HFFc6 (cell line): ENCODE measurements at places on chromosomes 1 and 21. TPM values are rescaled to one million over a fixed set of nuclear protein-coding genes. Genes with fewer than 3 reads are reported as not detected.

DNA sequence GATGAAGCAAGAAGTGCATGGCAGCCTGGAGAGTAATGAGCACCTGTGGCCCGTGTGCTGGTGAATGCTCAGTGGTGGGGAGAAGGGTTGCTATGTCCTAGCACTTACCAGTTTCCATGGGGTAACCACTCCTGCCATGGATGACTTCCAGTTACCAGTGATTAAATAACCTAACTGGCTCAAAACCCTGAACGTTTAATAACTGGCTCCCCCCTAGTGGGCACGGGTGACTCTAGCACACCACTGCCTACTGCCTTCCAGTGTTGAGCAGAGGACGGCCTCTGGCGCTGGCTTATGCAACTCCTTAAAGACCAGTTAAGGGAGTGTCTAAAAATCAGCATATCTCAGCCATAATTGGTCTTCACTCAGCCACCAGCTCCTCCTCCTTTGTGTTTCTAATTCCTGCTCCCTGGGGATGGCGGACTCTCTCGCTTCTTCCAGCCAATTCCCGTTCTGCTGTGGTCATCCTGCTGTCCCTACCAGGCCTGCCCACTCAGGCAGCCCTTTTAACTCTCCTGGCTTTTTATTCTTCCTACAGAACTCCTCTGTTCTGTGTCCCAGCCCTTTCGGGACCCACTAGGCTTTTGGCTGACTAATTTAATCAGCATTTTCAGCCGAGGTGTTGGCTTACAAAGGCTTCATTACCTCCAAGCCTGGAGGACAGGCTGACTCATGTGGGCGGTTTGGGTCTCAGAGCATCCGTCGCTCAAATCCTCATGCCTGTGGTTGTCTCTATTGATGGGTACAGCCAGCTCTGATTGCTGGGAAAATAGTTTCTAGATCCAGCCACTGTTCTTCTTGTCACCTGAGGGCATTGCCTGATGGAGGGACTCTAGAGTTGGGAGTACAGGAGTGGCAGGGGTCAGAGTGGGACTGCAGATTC, 332.4 kb downstream of the CAMTA1 start:
- peak; percentile 95 for DNase-seq

DNA sequence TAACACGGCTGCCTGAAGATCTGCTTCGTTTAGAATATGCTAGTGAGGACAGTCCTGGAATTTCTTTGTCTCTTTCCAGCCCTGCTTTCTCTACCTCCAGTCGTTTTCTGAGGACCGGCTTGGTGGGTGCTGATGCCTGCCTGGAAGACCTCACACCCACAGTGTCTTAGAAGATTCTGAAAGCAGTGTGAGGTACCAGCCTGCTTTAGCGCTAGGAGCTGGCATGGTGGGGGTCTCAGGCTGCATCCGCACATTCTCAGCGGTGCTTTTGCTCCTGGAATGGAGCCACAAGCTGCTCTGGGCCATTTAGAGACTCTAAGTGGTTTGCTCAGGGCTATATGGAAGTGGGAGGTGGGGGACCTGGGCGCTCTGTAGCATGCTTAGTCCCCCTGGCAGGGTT, 61.4 kb downstream of the CD247 start:
- no peak for DNase-seq

- no peak for DNase-seq
Measured at GRCh38 chr1:209302779-209303568, 280.5 kb upstream of the CAMK1G start.

DNA sequence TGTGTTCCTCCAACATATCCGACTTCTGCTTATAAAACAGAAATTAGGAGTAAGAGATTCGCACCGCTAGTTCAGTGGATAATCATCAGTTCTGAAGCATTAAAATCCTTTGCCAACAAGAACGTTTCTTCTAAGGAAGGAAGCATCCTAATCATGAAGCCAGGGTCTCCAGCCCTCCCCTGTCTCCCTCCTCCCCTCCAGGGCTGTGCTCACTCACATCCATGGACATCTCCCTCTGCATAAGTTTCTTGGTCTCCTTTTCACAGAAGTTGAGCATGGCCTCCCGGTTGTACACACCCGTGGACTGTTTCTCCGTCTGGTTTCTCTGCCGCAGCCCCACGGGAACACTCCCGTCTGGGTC, 505 bp downstream of the LMOD1 start:
- DNase-seq = no peak

GRCh38 chr1:115194506-115194905, 105.2 kb upstream of the TSPAN2 start:
- no peak for DNase-seq

GRCh38 chr1:62263006-62263813, 56.0 kb downstream of the KANK4 start:
- DNase-seq = no peak

GRCh38 chr1:53511933-53512806, 53.0 kb downstream of the DMRTB1 start:
- DNase-seq = peak; percentile 45

The SPRR1B gene
- total RNA-seq = not detected in 3 replicates

The PAPPA2 gene
- total RNA-seq = 0.36 to 1.5 TPM (median 0.80 TPM) in 3 replicates

DNA sequence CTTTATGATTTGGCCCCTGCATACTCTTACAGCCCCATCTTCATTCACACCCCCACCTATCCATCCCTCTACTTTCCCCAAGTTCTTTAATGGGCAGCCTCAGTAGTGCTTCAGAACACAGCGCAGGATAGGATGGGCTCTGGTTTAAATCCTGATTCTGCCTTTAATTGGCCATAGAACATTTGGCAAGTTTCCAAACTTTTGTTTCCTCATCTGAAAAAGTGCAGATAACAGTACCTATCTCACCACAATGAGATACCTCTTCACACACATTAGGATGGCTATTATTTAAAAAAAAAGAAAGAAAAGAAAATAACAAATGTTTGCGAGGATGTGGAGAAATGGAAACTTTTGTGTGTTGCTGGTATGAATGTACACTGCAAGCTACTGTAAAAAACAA, 142.5 kb upstream of the VANGL1 start:
- DNase-seq = no peak

The LAMB3 gene
- total RNA-seq = 10.0 to 12.4 TPM (median 10.2 TPM) in 3 replicates

DNA sequence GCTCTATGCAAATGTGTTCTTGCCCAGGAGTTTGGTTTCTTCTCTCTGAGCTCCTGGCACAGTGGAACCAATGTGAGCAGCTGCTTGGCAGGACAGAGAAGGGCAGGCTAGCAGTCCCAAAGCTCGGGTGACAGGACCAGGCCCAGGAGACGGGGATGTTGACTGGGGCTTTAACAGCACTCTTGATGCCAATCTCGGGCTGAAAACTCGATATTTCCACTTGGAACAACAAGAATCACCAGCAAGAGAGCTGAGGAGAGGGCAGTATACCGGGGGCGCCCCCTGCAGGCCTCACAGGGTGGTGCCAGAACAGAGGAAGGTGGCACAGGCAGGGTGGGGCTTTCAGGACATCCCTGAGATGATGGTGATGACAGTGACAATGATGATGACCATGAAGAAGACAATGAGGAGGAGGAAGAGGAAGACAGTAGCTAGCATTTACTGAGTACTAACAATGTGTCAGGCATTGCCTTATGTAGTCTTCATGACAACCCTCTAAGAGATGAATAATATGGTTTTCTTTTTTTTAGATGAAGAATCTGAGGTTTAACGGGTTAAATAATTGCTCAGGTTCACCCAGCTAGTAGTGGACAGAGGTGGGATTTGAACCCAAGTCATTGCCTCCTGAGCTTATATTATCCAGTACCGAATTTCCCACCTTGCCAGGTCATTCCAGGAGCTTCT, 2.7 kb upstream of the KCNJ9 start:
- peak; percentile 10 for DNase-seq

The HRNR gene
- not detected in 2 replicates for total RNA-seq

The FCGR3B gene
- not detected in 3 replicates for total RNA-seq

The TSACC gene
- 0.42 to 0.71 TPM in 2 of 3 replicates, not detected in the other for total RNA-seq

DNA sequence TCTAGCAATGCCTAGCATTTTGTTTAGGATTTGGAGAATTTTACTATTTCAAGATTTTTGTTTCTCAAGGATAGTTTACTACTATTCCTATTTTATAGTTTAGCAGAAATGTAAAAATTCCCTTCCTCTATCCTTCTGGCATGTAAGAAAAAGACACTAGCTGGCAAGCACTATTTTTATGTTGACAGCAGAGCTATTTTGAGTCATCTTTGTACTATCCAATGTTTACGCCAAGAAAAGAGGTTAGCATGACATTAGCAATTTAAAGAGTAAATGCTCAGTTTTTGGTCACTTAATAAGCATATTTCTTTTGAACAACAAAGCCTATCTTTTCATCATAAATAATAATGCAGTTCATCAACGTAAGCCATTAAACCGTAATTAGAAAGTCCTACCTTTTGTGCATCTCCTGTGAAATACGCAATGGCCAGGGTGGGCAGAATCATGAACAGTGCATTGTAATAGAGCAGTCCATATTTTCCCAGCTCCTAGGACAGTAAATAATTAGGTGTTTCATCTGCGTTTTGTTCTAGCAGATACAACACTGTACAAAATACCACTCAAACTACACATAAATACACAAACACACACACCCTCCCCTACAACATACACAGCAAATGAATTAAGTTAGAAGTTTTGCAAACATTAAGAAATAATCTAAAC, 12.0 kb downstream of the SLC35D1 start:
- peak; percentile 63 for DNase-seq

The FCRLB gene
- total RNA-seq = 4.3 to 5.9 TPM (median 4.5 TPM) in 3 replicates

The CHAF1B gene
- total RNA-seq = 5.1 to 10.6 TPM (median 9.3 TPM) in 3 replicates

DNA sequence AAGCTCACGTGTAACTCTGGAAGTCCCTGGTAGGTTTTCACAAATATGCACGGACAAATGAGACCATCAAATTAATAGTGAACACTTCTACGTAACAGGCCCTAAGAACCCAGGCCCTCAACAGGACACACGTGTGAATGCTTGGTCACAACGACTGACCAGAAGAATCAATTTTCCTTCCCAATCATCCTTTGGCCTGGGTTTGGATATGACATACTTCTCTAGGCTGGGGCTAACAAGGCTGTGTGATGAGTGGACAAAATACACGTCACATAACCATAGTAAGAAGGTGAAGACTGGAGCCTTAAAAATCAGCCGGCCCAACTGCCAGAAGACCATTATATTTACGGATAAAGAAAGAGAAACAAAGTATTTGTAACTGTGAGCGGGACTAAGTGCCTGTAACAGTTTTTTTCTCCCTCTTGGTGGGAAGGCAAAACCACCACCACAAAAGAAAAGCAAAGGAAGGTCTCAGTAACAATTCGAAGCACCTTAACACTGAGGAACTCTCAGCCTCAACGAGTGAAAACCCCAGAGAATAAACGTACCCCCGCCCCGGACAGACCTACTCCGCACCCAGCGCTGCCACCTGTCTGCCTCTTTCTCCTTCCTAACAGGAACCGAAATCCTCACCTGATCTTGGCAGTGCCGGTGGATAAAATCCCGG, 450 bp downstream of the SDE2 start:
- DNase-seq = peak; percentile 41

The CFAP107 gene
- not detected in 3 replicates for total RNA-seq

GRCh38 chr1:107946794-107947193, 18.2 kb downstream of the VAV3 start:
- DNase-seq = no peak

DNA sequence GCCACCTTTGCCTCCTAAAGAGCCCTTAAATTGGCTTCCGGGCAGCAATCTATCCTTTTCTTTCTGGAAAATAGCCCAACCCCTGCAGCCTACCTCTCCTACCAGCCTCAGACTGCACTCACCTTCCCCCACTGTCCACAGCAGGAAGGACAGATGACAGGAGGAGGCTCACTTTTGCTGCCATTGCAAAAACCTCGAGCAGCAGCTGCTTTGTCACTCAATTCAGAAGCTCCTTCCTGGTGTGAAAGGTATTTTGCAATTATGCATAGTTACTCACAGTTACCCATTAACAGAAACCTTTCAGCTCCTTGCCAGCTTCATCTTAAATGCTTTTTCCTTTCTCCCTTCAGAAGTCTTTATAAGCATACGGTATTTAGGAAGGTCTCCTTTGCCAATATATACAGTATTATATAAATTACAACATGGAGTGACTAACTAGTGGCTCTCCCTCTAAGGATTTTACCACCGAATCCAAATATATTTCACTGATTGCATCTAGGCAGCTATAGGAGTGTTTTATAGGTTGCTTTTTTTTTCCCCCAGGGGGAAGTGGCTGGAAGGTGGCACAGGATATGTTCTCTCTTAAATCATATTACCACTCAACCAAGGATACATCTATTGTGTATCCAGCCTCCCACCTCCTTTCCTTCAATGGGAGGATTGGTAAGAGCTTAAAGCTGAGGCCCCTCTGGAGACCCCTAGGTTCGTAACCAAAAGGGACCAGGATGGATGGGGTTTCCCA, 142.1 kb upstream of the IPO9 start:
- DNase-seq = no peak

DNA sequence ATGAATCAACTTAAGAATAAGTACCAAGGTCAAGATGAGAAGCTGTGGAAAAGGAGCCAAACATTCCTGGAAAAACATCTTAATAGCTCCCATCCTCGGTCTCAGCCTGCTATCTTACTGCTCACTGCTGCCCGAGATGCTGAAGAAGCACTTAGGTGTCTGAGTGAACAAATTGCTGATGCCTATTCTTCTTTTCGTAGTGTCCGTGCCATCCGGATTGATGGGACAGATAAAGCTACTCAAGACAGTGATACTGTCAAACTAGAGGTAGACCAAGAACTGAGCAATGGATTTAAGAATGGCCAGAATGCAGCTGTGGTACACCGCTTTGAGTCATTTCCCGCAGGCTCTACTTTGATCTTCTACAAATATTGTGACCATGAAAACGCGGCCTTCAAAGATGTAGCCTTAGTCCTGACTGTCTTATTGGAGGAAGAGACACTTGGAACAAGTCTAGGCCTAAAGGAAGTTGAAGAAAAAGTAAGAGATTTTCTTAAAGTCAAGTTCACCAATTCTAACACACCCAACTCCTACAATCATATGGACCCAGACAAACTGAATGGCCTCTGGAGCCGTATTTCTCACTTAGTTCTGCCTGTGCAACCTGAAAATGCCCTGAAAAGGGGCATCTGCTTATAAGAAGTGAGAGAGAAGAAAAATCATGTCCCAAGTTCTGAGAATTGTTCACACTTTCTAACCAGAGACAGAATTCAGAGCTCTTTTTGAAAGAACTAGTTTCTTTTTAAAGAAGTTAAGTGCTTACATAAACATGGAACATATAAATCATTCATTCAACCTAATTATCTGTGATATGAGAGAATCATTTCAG, 35.7 kb downstream of the TOR1AIP1 start:
- DNase-seq = no peak

- no peak for DNase-seq
Measured at GRCh38 chr1:183296782-183297181, 110.7 kb downstream of the LAMC2 start.

DNA sequence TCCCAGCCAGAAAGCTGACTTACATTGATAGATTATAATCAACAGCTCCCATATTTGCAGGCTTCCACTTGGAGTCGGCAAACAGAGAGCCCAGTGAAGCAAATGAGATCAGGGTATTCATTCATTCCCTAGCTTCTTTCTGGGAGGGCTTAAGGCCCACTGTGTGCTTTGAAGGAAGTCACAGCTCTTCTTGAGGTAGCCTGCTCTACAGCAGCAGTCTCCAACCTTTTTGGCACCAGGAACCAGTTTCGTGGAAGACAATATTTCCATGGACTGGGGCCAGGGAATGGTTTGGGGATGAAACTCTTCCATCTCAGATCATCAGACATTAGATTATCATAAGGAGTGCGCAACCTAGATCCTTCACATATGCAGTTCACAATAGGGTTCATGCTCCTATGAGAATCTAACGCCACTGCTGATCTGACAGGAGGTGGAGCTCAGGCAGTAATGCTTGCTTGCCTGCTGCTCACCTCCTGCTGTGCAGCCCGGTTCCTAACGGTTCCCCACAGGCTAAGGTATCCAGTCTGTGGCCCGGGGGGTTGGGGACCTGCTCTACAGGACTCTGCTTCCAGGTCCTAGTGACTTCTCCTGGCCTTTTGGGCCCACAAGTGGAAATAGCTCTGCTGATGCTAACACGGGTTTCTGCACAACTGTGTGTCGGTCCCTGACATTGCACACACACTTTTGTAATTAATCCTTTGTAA, 13.7 kb upstream of the ADAM30 start:
- DNase-seq = no peak

GRCh38 chr21:26093122-26093521, 77.4 kb downstream of the APP start:
- DNase-seq = peak; percentile 35
